Mesothelial cell of epicardium (in vitro differentiated cells): ENCODE measurements at places on chromosomes 1 and 21.

DNA sequence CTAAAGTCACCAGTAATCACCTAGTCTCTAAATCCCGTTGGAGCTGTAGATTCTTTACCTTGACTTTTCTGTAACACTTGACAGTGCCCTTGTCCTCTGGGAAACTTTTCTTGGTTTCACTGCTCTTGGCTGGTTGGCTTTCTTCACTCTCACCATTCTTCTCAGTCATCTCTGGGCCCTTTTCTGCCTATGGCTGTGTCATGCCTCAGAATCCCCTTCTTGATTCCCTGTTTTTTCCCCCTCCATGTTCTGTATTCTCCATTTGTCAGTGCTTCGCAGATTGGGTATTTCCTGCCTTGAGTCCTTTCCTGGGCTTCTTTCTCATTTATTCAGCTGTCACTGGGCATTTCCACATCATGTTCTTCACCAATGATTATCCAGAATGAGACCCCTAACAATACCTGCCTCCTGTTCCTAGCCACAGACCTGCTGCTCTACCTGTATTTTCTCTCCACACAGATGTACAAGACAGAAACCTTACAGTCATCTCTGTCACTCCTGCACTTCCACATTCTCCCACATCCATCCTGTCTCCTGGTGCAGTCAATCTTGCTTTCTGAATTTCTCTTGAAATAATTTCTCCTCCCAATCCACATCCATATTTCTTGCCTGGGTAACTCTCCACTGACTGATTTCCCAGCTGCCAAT is 14.7 kb downstream of the UCK2 start:
- no peak for DNase-seq

- DNase-seq = no peak
Observed at GRCh38 chr1:236457775-236458174, 63.7 kb downstream of the EDARADD start.

DNA sequence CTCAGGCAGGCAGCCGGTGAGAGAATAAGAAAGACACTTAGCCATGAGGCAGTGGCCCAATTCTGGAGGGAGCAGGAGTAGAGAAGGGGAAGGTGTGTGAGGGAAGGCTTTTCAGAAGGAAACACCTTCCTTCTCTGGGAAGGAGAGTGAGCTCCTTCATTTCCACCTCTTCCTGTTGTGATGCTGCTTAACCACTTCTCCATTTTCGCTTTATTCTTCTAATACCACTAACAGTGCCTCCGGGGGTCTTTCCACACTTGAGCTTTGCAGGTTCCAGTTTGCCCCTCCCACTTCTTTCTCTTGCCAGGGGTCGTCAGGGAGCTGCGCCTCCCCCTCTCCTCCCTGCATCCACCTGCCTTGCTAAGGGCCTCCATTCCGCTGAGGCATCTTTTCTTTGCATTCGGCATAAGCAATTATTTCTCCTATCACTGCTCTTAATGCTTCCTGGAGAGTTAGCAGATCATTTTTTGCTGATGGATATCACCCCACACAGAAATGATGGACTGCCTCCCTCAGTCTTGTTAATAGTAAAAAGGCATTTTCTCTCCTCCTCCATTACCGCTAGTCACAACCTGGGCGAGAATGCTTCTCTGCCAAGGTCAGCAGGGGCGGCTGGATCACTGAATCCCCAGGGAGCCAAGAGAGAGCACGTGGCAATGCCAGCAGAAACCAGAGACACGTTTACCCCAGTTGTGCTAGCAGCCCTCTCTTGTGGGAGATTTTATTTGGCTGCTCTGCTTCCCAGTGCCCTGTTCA is 74.8 kb downstream of the ELAVL4 start:
- no peak for DNase-seq

GRCh38 chr1:28112388-28113241 is 24.2 kb upstream of the EYA3 start:
- no peak for DNase-seq

- no peak for DNase-seq
Observed at GRCh38 chr21:44907966-44908895, 12.5 kb downstream of the ITGB2 start.

GRCh38 chr1:71828431-71829012 is 453.8 kb downstream of the NEGR1 start:
- no peak for DNase-seq

GRCh38 chr1:220137019-220137786 is 43.3 kb downstream of the IARS2 start:
- DNase-seq = no peak

GRCh38 chr1:119866451-119866850 is 29.9 kb downstream of the ADAM30 start:
- no peak for DNase-seq

DNA sequence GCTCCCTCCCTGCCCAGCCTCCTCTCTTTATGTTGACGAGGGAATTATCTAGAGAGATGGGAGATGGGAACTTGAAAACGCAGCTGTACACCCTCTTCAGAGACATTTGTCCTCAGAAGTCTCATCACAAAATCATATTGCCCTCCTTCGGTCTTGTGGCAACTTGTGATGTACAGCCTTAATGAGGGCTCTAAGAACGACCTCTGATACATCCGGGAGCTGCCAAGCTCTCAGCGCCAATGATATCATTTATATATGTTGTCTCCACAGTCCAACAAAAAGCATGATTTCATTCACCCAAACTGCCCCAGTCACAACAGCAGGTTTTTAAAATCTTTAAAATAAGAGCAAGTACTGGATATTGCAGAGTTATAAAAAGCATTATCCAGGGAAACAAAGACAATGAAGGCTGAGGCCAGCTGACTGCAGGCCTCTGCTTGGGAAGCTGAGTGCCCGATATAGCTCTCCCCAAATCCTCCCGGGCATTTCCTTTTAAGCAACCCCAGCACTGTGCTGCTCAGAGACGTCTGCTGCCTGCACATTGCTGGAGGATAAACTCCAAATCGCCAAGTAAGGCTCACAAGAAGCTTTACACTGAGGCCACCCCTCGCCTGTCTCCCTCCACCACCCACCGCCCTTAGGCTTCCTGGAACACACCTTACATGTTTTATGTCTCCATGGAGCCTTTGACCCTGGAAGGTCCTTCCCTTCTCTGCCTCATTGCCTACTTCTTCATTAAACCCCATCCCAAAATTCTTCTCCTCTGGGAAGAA is 236.1 kb downstream of the C1orf94 start:
- DNase-seq = no peak

DNA sequence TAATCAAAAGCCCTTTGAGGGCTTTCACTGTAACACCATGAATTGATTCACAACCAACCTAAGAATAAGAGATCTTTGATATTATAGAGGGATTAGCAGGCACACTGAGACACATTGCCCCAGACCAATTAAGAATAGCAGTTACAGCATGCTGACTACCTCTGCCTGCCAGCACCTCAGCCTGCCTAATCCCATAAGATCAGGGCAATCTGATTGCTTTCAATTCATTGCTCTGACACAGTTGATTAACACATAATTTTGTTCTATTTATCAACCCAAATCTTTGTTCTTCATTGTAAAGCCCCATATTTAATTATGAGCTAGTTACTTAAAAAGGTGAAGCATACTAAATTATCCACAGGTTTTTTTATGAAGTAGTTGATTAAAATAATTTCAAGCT is 548.8 kb upstream of the ZP4 start:
- DNase-seq = no peak

- DNase-seq = no peak
Observed at GRCh38 chr21:21232320-21232719, 234.1 kb downstream of the NCAM2 start.

GRCh38 chr1:19757641-19758040 is 42.1 kb downstream of the TMCO4 start:
- no peak for DNase-seq

GRCh38 chr1:205670611-205671430 is 9.5 kb downstream of the SLC45A3 start:
- DNase-seq = no peak

- DNase-seq = no peak
Observed at GRCh38 chr1:186775881-186776560, 52.7 kb upstream of the PLA2G4A start.

DNA sequence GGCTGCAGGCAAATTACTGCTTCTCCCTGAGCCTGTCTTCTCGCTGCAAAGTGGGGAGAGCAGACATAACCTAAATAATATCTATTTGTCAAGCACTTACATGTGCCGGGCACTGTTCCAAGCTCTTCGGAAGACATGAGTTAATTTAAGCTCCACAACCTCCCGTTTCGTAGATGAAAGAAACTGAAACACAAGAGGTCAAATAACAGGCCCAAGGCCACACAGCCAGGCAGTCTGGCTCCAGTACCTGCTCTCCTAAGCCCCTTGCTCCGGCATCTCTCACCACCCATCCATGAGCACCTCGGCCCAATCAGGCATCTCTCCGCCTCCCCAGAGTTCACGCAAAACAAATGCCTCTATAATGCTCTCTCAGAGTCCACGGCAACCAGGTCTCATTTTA is 65.4 kb downstream of the TAS1R2 start:
- no peak for DNase-seq

DNA sequence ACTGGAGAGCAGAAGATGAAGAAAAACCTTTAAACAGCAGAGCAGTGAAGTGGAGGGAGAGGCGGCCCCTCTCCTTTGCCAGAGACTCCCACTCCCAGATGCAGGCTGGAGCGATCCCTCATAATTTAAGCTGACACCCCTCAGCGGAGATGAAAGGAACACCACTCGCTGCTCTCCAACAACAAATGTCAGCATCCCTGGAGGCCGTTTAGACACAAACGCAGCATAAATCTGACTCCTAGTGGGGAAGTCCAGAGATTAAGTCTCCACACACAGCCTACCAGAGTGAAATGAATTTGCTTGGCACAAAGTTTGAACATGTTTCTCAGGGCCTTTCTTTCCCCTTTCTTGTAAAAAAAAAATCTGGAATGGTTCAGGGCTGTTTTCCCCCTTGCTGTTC is 137.8 kb downstream of the LMX1A start:
- DNase-seq = peak; percentile 68

- no peak for DNase-seq
Observed at GRCh38 chr1:225835856-225836255, 25.9 kb downstream of the EPHX1 start.

GRCh38 chr1:2208309-2209239 is 14.0 kb upstream of the FAAP20 start:
- DNase-seq = no peak

DNA sequence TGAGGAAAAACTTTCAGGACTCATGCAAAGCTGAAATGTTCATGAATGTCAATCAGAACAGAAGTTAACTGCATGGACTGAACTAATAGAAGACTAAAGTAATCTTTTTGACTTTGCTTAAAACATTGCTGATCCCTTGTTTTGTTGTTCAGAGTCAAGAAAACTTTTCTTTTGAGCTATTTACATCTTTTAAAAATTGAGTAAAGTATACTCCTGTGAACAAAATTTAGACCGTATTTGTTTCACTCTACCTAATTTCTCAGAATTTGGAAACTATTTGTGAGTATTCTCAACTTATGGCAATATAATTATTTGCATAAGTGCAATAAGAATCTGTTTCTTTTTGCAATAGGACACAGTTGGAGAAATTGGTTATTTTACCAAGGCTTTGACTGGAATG is 41.1 kb downstream of the INPP5B start:
- DNase-seq = no peak

GRCh38 chr1:156777573-156777972 is 10.2 kb downstream of the PRCC start:
- no peak for DNase-seq

DNA sequence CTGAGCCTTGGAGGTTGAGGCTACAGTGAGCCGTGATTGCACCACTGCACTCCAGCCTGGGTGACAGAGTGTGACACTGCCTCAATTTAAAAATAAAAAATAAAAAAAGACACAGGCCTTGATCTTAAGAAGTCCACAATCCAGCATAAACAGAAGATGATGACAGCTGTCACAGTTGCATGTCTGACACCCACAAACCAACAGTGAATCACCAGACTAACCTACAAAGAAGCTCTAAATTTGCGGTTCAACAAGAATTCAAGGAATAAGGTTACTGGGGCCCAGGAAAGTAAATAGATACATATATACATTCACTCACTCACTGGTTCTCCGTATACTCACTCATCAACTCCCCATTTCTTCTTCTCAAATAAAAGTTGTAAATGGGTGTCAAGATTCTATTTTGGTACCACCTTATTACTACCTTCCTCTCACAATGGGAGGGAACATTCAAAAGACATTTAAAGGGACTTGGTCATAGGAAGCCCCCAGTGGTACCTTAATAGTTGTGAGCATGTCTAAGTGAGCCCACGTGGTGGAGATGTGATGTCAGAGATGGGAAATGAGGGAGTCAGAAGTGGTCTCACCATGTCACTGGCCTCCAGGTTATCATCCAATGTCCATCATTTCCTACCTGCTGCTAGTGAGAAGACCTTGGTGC is 66.9 kb upstream of the PRDX6 start:
- DNase-seq = no peak

GRCh38 chr1:17877896-17878295 is 122.8 kb downstream of the ACTL8 start:
- DNase-seq = no peak

DNA sequence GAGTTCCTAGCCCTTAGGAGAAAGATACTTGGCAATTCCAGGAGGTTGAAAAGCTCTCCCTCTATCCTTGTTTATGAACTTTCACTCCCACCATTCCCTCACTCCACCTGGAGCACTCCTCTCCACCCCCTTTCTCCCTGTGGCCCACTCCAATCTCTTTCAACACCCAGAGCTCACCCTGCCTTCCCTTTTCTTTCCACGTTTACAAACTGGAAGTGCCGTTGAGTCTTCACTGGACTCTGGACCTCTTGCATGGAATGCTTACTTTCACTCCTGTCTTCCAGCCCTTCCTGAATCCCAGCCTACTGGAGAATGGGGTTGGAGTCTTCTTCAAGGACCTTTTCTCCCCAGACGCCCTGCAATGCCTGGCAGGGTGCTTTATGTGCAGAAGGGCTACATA is 198.5 kb downstream of the RHOU start:
- no peak for DNase-seq

GRCh38 chr1:10890491-10891071 is 94.1 kb upstream of the CASZ1 start:
- no peak for DNase-seq

DNA sequence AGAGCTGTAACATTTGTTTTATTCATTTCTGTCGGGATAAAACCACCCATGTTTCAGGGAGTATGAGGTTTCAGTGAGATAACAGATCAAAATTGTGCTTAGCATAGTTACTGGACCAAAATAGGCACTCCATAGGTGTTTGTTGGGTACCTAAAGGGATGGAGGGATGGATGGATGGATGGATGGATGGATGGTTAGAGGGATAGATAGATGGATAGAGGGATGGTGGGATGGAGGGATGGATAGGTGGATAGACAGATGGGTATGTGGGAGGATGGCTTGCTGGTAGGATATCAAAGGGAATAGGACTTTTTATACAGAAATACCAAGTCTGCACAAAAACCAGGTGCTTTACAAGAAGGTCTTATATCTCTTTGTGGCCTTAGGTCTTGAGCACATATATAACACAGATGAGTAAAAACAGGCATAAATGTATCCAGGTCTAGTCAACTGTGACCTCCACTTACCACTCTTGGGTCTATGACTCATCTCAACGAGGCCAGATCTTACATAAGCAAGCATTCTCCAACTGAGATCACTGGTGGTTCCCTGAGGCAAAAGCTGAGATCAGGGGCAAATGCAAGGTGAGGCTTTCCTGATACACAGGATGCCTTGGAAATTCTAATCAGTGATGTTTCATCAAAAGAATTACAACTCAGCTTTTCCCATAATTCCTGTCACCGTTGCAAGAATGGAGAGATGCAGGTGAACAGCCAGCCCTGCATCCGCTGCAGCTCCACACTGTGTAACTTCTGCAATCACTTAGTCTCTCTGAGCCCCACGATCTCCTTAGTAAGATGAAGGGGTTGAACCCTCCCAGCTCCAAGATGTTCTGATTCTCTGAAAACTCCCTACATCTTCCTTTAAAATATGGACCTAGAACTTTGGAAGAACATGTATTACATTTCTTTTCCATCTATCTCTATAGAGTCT is 32.0 kb downstream of the PTAFR start:
- DNase-seq = no peak

- DNase-seq = no peak
Observed at GRCh38 chr1:116804736-116805135, 50.5 kb downstream of the CD2 start.
